ENCODE measurements at places on chromosomes 3 and 15.

DNA sequence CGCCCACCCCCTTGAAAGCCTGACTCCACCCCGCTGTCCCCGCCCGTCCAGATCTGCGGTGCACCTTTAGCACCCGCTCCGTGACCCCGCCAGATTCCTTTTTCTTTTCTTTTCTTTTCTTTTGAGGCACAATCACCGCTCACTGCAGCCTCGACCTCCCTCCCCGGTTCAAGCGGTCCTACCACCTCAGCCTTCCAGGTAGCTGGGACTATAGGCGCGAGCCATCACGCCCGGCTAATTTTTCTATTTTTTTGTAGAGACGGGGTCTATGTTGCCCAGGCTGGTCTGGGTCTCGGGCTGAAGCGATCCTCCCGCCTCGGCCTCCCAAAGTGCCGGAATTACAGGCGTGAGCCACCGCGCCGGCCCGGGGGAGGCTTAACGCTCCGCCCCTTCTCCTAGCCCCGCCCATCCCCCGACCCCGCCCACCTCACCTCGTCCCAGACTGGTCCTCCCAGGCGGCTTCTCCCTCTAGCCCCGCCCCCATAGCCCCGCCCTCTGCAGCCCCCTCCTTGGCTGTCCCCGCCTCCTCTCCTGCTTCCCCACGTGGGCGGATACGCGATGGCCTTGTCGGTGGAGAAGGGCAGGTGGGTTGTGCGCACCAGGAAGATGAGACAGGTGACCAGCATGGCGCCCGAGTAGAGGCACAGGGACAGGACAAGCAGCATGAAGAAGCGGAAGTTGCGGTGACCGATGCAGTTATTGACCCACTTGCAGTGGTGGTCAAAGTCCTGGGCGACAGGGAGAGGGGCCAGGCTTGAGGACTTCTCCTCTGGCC lies 3.2 kb downstream of the ZDHHC19 start:
- no peak for DNase-seq

GRCh38 chr15:45186771-45187577 lies 792 bp downstream of the SHF start:
- DNase-seq: no peak

GRCh38 chr3:177340243-177340830 lies 143.1 kb upstream of the TBL1XR1 start:
- DNase-seq: no peak

GRCh38 chr15:47258521-47258920 lies 458.8 kb upstream of the SEMA6D start:
- no peak for DNase-seq

GRCh38 chr3:170471149-170471548 lies 52.5 kb downstream of the CLDN11 start:
- DNase-seq: no peak

- DNase-seq: no peak
Measured at GRCh38 chr3:168250415-168250861, 154.7 kb upstream of the GOLIM4 start.

DNA sequence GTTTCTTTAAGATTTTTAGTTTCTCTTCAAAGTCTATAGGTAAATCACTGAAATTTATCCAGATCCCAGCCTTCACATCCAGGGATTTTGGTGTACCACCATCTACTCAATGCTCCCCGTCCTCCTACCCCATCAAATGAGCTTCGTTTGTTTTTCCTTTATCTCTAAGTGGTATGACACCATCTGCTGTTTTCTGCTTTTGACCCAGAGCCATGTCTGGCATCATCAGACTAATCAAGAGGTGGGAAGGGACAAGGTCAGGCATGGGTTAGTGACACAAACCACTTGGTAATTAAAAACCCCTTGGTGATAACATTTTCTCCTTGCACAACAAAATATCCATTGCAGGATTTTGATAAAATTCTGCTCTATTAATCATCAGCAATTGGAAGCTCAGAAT lies 92.7 kb upstream of the GOLGA8J start:
- DNase-seq: no peak

GRCh38 chr3:105228696-105229095 lies 138.0 kb upstream of the ALCAM start:
- no peak for DNase-seq

GRCh38 chr3:112623213-112623612 lies 17.7 kb downstream of the CCDC80 start:
- no peak for DNase-seq

- no peak for DNase-seq
Measured at GRCh38 chr3:64571982-64572381, 115.8 kb downstream of the ADAMTS9 start.

- peak; percentile 34 for DNase-seq
Measured at GRCh38 chr3:179189759-179190158, 41.6 kb downstream of the PIK3CA start.

GRCh38 chr15:70880781-70881180 lies 11.5 kb downstream of the THAP10 start:
- no peak for DNase-seq

DNA sequence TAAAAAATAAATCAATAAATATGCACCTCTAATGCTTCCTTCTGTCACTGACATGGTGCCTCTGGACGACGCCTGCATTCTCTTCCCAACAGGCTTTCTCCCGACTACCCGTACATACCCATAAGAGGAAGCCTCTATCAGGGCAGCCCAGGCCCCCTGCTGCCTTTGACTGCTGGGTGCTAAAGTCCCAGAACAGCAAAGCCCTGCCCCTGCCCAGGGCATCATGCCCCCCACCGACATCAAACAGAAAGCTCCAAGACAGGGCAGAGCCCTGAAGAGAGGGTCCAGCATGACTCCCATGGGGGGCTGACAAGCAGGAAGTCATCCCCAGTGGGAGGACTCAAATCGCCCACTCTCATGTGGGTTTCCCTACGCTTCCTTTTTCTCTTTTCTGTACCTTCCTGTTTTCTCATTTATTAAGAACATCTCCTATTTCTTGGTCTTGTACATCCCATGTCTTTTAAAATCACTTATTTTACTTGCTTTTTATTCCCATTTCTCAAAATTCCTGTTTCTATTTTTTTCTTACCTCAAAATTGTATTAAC lies 23.4 kb downstream of the XPC start:
- DNase-seq: no peak

DNA sequence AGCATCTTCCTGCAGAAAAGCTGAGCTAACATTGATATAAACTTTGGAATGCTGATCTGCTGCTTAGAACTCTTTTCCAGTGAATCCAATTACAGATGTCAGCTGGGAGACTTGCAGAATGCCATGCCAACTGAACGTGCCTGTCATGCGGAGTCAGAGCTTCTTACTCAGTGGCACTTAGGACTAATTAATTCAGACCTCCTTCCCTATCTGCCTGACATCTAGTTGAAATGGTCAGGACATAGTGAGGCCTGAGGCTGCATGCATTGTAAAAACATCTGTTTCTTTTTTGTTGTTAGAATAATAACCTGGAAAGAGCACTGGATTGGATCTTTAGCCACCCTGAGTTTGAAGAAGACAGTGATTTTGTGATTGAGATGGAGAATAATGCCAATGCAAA lies 112.6 kb downstream of the USP13 start:
- no peak for DNase-seq

- DNase-seq: no peak
Measured at GRCh38 chr15:92886815-92887214, 13.3 kb upstream of the CHD2 start.

DNA sequence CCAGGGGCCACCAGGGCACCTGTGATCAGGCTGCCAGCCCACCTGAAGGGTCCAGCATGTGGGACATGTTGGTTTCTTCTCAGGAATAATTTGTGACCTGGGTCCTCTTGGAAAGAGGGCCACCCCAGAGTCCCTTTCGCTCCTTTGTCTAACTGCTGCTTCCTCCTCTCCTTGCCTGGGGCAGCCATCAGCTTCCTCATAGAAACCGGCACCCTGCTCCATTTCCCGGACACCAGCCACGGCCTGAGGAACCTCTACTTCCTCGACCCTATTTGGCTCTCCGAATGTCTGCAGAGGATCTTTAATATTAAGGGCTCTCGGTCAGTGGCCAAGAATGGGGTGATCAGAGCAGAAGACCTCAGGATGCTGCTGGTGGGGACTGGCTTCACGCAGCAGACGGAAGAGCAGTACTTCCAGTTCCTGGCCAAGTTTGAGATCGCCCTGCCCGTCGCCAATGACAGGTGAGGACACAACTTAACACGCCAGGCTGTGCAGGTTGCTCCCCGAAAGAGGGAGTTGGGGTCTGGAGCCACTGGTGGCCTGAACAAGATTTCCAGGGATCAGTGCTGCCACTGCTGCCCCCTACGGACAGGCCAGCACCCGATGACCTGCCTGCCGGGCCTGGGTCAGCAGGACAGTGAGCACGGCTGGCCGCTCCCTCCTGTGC lies 109.7 kb downstream of the LRRK1 start:
- DNase-seq: no peak

- no peak for DNase-seq
Measured at GRCh38 chr15:58524247-58524646, 92.5 kb downstream of the LIPC start.

DNA sequence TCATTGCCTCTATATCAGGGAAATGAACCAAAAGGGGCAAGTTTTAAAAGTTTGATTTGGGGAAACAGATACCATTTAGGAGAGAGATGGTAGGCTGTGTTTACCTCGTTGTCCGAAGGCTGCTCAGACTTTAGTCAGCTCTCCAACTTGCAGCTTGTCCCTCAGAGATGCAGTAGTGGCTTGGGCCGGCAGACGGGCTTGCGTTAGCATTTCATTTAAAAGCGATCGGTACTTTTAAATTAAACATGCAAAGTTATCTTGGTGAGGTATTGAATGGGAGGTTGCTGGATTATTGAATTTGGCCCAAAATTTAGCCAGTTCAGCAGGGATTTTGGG lies 26.2 kb downstream of the EEFSEC start:
- no peak for DNase-seq

GRCh38 chr3:49362561-49362960 lies 4.4 kb upstream of the GPX1 start:
- DNase-seq: no peak

DNA sequence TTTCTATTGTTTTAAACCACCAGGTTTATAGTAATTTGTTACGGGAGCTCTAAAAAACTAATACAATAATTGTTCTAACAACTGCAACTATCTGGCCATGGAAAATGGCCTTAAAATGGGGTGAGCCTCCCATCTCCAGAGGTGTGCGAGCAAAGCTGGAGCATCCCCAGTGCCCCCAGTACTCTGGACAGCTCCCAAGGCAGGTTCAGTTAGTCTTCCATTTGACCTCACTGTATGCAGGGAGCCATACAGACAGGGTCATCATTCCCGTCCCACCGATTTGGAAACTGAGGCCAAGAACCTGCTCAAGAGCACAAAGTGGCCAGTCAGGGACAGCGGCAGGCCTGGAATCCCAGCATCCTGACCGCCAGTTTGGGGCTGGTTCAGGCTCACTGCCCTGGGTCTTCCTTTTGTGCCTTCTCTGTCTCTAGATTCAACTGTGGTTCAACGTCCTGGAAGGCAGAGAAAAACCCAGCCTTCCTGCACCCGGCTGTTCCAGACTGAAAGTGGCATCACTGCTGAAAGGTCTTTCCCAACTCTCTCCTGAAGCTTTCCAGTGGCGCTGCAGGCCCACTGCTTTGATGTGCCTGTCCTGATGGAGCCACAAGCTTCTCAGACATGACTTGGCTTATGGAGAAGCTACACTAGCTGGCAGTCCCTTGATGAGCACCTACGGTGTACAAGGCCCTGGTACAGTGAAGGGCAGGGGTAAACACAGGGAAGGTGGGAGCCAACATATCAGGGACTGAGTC lies 76.6 kb upstream of the LINGO1 start:
- no peak for DNase-seq

GRCh38 chr15:53367740-53368139 lies 391.7 kb downstream of the WDR72 start:
- DNase-seq: no peak

GRCh38 chr3:11602239-11602840 lies 41.4 kb downstream of the VGLL4 start:
- DNase-seq: no peak

GRCh38 chr3:38204599-38205471 lies 39.5 kb downstream of the OXSR1 start:
- no peak for DNase-seq

DNA sequence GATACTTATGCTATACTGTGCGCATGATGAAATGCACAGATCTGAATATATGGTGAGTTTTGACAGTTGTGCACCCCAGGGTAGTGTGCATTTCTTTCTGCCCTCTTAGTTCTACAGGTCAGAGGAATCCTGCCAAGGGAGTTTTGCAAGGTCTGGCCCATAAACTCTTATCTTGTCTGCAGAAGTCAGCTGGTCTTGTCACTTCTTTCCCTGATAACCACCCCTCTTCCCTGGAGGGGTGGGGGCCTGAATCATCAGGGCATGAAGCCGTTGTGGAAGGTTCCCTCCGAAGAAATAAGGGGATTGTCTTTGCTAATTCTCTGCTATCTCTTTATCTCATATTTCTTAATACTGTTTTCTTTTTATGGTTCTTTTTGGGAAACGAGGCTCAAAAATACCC lies 30.4 kb downstream of the TRIM71 start:
- no peak for DNase-seq

DNA sequence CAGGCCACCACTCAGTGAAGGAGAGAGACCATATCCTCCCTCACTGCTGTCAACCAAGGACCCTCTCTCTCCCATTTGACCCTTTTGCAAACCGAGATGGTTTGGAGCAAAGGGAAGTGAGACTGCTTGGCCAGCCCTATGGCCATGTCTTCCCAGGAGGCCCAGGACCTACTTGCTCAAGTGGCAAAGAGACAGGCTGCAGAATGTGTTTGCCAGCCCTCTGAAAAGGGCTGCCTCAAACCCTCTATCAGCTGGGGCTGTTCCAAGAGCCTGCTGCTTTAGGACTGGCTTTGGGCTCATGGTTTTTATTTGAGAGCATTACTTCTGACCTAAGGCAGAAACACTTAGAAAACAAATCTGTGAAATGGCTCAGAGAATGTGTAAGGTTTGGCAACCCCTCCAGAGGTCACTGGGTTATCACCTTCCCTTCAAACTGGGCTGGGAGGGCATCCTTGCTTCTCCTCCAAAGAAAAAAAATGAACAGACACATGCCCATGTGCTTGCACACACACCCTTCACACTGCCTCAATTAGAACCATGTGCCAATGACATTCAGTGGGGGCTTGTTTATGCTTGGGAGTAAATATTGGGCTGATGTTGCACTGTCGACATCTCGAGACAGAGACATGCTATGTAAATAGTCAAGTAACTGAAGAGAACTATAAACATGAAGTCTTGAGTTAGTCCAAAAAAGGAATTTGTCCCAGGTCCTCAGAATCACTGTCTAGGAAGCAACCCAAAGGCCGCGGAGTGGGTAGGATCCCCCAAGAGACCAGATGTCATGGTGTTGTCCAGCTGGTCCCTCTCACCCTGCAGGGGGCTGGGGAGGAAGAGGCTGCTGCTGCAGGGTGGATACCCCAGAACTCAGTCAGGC lies 49.8 kb upstream of the CTDSPL start:
- no peak for DNase-seq

DNA sequence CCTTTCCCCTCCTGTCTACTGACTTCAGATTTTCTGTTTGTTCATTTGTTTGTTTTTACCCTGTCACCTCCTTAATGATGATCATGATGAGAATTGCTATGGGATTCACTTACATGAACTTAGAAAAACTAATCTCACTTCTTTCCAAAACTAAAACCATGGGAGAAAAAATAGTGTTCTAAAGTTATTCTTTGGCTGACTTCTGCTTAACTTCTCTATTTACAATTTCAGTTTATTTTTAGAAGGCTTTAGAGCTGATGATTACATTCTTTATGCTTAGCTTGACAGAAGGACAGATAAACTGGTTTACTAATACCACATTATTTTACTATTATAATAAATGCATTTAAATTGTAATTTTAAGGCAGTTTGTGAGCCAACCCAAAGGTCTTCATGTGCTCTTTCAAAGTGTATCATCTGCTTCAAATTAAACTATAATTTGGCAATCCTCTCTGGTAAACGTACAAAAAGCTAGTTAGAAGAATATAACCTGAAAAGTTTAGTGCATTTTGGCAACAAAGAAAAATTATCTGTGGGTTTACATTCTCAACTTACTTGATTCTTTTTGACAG lies 676.8 kb upstream of the UBE2E2 start:
- DNase-seq: no peak

Data from heart right ventricle (tissue), 16 donors.